ENCODE measurements at places on chromosomes 4 and X. TPM values are rescaled to one million over a fixed set of nuclear protein-coding genes. Genes with fewer than 3 reads are reported as not detected.

SLC2A9 gene
- total RNA-seq = 3.8 TPM

TRIML1 gene
- not detected for total RNA-seq

UTP3 gene
- total RNA-seq = 15.6 TPM

MAP3K15 gene
- 0.13 TPM for total RNA-seq

PLP1 gene
- total RNA-seq = 0.46 TPM

IL1RAPL1 gene
- total RNA-seq = 0.78 TPM

STK26 gene
- total RNA-seq = 5.1 TPM

IL3RA gene
- not detected for total RNA-seq

ATOH1 gene
- total RNA-seq = not detected

NDUFB11 gene
- 48.3 TPM for total RNA-seq

TCEAL6 gene
- not detected for total RNA-seq

ANKRD50 gene
- total RNA-seq = 59.8 TPM

MMRN1 gene
- 1.4 TPM for total RNA-seq

KANTR gene
- 13.7 TPM for total RNA-seq

HSFX3 gene
- total RNA-seq = not detected

IL21 gene
- total RNA-seq = not detected

IGSF1 gene
- 0.07 TPM for total RNA-seq

TRO gene
- total RNA-seq = 23.9 TPM

DCAF8L2 gene
- total RNA-seq = not detected

FAAH2 gene
- 0.07 TPM for total RNA-seq

ADGRG2 gene
- 0.07 TPM for total RNA-seq

AFF2 gene
- total RNA-seq = 0.07 TPM

CXCL9 gene
- total RNA-seq = not detected

CCSER1 gene
- total RNA-seq = 0.20 TPM

TLR1 gene
- 1.5 TPM for total RNA-seq

TCEAL3 gene
- 16.3 TPM for total RNA-seq

RHOXF2 gene
- total RNA-seq = not detected

MAGEB10 gene
- not detected for total RNA-seq

DCAF12L2 gene
- 0.07 TPM for total RNA-seq

CT45A9 gene
- total RNA-seq = not detected

GABRA4 gene
- total RNA-seq = not detected

Data from smooth muscle cell of the pulmonary artery (primary cell).